ENCODE measurements at places on chromosomes 7 and 10.

GRCh38 chr10:70981171-70981836 is 92.9 kb upstream of the PCBD1 start:
- DNase-seq = no peak

DNA sequence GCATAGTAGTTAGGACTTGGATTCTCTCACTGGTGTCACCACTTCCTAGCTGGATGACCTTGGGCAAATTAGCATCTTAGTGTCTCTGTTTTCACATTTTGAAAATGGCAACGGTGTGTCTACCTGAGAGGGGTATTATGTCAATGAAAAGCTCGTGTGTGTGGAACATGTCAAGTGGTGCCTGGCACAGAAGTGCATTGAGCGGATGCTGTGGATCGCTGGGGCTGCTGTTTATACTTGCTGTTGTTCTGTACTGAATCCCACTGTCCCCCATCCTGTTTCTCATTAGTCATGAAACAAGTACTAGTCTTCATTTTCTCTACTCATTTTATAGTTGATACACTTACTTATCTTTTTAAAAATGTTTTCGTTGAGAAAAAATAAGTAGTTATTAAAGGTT is 26.1 kb downstream of the RBM33 start:
- no peak for DNase-seq

GRCh38 chr7:51366930-51367613 is 50.5 kb upstream of the COBL start:
- DNase-seq = peak; percentile 89

GRCh38 chr7:30302656-30303311 is 18.4 kb downstream of the ZNRF2 start:
- no peak for DNase-seq

- DNase-seq = no peak
Observed at GRCh38 chr10:4473977-4474376, 352.0 kb upstream of the AKR1E2 start.

DNA sequence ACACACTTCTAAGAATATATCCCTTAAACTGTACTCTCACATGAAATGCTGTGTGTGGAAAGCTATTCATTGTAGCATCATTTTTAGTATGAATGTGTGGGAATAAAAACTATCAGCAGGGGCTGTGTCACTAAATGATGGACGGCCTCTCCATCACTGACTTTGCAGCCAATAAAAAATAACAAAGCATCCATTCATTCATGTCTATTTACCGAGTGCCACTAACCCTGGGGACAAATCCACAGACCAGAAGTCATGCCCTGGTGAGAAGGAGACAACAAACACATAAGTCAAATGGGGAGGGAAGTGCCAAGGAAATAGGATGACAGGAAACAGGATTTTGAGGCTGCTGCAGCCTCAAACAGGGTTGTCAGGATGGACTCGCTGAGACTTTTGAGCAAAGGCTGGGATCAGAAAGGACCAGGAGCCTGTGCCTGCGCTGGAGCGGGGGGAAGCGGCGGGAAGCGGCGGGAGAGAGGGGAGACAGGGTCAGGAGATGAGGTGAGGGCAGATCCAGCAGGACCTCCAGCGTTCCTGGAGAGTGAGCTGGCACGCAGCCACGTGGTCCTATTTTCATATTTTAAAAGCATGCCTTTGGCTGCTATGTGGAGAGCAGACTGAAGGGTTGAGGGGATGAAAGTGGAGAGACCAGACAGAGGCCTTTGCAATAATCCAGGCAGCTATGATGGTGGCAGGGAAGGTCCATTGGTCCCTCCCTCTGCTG is 2.2 kb upstream of the NOM1 start:
- DNase-seq = no peak

DNA sequence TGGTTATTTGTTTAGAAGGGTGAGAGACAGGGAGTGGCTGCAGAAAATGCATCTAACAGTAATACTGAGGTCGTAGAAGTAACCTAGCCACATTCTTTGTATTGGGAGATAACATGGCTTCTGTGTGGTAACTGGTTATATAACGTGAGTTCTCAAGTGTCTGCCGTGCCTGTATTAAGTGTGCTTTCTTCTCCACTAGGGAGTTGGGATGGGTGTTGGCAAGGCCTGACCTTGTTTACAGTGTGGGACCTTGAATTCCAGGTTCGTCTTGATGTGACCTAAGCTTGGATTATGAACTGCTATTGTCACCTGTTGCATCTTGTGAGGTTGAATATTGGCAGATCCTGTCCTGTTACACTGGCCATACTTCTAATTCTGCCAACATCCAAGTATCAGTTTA is 145.3 kb upstream of the NAMPT start:
- no peak for DNase-seq

DNA sequence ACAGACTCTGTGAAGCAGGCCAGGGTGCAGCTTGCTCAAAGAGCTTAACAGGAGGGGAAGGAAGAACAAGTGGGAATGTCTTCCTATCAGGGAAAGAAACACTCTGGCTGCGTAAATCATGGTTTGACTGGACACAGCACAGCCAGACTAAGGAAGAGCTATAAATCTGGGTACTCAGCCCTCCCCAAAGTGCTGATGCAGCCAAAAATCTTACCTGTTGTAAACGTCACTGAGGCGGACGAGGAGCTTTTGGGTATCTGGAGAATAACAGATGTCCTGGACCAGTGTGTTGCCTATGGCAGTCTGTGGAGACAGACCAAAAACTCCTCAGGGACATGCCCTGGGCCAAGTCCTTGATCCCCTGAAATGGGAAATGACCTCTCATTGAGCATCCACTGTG is 43.1 kb upstream of the HNRNPH3 start:
- no peak for DNase-seq

- DNase-seq = no peak
Observed at GRCh38 chr10:11162828-11163599, 145.3 kb downstream of the CELF2 start.

GRCh38 chr7:117435475-117436043 is 8.3 kb upstream of the ASZ1 start:
- no peak for DNase-seq

- DNase-seq = no peak
Observed at GRCh38 chr10:97207756-97208346, 22.1 kb upstream of the SLIT1 start.

DNA sequence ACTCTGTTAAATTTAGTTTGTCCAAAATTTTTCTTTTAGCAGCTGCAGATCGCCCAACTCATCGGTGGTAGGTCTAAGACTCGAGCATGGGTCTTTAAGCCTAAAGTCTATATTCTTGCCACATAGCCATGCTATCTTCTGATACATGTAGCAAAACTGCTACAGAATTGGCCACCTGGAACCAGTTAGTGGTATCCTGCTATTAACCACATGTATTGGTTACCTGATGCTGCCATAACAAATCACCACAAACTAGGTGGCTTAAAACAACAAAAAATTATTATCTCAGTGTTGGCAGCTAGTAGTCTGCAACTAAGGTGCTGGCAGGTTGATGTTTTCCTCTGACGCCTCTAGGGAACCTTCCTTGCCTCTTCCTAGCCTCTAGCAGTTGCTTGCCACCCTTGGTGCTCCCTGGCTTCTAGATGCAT is 96.7 kb upstream of the PIK3CG start:
- DNase-seq = no peak

GRCh38 chr7:35359423-35359822 is 105.5 kb upstream of the TBX20 start:
- DNase-seq = no peak

DNA sequence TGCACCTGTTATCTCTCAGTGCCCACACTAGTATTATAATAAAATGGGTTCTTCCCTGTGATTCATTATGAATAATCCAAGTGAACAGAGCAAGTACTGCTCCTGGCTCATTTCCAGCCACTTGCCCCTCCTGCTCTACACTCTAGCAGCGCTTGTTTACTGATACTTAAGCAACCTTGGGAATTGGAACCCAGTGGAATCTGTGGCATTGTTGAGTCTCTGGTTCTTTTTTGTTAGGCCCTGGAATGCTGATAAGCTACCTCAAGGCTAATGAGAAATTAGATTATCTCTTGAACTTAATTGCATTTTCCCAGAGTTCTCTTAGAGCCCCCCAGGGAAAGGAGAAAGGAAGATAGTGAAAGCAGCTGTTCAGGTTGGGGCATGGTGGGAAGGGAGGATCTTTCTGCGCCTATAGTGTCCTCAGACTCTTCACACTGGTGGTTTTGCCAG is 34.0 kb downstream of the PRKAR2B start:
- no peak for DNase-seq

GRCh38 chr7:142720172-142720773 is 29.0 kb upstream of the PRSS1 start:
- no peak for DNase-seq

- no peak for DNase-seq
Observed at GRCh38 chr7:21617916-21618390, 75.1 kb downstream of the DNAH11 start.
